ENCODE measurements at places on chromosomes 11 and 22.

GRCh38 chr22:32355760-32356159 lies 1.9 kb upstream of the RFPL3 start:
- DNase-seq, result no peak

DNA sequence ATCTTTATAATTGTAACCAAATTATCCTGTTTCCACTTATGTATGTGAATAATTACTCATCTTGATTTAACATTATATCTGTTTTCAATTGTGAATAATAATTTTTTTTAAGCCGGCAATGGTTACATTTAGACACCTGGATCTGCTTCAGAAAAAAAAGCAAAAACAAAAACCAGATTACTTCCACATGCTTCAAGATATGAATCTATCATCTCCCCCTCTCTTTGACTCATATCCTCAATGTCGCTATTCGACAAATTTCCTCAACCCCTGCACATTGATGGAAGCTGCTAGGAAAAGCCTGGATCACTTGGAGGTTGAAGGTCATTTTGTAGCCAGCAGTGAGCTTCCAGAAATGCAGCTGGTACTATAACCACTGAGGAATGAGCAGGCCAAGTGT lies 42.7 kb downstream of the SLC1A2 start:
- DNase-seq, result no peak

DNA sequence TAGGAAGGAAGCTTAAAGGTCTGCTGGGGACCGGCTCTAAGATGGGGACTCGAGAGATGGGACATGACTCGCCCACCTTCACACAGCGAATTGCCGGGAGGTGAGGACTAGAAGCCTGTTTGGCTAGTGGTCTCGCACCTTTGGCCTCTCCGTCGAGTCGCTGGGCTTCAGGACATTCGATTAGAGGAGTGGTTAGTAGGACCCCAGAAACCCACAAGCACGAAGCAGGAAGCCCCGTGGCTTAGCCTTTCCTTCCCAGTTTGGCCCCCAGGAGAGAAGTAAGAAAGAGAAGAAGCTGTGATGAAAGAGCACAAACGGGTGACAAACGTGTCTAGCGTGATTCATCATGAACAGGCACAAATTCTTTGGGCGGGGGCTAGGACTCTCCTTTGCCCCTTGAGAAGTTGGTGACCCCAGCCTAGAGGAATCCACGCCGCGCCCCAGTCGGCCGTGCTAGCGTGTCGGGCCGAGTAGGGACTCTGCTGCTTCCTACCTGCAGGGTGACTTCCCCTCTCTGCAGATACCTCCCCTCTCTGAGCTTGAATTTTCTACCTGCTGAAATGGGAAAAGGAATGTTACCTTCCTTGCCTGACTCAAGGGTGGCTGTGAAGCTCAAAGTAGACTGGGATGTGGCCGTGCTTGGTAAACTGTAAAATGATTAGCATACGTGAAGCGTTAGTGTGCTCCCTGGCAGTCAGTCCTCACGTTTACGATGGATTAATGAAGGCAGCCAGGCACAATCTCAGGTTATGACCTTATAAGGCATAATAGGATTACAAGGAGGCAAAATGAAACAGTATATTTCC lies 1.1 kb upstream of the ADM start:
- no peak for DNase-seq

- DNase-seq, result no peak
Observed at GRCh38 chr11:76768909-76769560, 14.1 kb upstream of the TSKU start.

DNA sequence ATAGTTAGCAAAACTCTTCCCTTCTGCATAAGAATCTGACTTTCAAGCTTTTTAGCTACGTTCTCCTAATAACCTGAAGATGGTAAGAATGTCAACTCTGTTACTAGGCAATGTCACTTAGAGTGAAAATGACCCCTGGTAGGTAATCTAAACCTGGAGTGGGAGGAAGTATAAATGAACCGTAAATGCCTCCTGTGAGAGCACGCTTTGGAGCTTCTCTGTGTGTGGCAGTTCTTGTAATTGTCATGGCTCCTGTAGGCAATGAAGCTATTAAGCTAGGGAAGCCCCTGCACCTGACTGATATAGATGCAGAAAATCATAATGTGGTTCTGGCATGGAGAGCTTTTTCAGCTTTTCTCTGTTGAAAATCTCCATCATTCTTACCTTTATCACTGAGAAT lies 29.4 kb downstream of the CALCA start:
- no peak for DNase-seq

DNA sequence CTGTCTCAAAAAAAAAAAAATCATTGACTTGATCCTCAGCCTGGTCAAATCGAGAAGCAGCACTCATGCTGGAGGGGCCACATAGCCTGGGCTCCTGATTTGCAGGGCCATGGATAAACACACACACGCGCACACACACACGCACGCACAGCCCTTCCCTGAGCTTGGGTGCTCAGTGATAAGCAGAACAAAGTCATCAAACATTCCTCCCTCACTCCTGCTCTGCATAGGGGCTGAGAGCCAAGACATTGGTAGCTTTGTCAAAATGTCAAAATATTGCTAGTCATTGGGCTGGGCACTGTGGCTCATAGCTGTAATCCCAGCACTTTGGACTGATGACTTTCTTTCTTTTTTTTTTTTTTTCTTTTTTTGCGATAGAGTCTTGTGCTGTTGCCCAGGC lies 34.0 kb upstream of the A4GALT start:
- DNase-seq, result no peak

- DNase-seq, result no peak
Observed at GRCh38 chr22:25762147-25762546, 20.2 kb downstream of the MYO18B start.

GRCh38 chr11:125319649-125320048 lies 155.1 kb downstream of the PKNOX2 start:
- DNase-seq, result no peak

DNA sequence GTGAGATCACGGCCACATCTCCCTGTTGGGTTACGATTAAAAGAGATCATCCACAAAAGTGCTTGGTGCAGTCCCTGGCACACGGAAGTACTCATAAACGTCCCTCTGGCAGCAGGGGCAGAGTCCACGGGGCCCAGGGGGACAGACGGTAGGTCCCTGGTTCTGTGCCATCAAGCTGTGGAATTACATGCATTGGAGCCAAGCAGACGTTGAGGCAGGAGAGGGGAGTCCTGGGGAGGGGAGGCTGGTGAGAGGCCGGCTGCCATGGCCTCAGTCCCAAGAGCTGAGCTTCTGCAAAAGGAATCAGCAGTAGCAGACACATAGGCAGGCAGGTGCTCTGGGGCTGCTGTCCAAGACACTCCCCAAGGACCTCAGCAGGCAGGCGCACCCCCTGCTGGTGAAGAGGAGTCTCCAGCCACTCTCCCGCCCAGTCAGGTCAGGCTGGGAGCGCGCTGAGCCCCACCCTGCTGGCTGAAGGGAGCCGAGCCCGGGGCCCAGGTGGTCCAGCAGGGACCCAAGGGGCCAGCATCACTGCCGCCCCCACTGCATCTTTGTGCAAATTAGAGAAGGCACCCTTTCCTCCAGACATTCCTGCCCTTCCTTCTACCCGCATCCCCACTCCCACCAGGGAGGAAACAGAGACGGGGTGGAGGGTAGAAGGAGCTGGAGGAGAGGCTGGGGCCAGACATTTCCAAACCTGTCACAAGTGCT lies 7.6 kb upstream of the KCTD17 start:
- peak; percentile 93 for DNase-seq

DNA sequence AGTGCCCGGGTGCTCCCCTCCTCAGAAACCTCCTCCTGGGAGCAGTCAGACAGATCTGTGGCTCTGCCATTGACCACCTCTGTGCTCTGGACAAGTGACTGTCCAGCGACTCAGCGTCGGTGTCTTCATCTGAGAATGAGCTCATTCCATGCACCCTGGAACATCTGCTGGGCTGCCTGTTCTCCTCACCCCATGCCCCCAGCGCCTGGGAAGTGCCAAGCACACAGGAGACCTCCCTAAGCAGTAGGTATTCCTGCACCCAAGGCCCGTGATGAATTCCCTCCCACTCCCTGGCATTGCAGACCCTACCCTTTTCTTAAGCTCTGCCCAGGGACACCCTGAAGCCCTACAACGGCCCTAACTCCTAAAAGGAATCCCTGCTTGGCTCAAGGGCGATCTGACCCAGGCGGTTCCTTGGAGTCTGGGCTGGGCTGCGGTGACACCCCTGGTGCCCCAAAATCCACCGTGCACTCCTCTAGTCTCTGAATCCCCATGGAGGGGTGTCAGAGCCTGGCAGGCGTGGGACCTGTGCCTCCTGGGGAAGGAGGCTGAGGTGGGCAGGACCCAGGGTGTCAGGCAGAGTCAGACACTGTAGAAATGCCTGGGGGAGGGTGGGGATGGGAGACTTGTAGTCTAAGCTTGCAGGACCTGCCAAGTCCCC lies 92.0 kb downstream of the CEP164 start:
- no peak for DNase-seq

GRCh38 chr11:489610-490185 lies 17.3 kb downstream of the RNH1 start:
- DNase-seq, result peak; percentile 15

DNA sequence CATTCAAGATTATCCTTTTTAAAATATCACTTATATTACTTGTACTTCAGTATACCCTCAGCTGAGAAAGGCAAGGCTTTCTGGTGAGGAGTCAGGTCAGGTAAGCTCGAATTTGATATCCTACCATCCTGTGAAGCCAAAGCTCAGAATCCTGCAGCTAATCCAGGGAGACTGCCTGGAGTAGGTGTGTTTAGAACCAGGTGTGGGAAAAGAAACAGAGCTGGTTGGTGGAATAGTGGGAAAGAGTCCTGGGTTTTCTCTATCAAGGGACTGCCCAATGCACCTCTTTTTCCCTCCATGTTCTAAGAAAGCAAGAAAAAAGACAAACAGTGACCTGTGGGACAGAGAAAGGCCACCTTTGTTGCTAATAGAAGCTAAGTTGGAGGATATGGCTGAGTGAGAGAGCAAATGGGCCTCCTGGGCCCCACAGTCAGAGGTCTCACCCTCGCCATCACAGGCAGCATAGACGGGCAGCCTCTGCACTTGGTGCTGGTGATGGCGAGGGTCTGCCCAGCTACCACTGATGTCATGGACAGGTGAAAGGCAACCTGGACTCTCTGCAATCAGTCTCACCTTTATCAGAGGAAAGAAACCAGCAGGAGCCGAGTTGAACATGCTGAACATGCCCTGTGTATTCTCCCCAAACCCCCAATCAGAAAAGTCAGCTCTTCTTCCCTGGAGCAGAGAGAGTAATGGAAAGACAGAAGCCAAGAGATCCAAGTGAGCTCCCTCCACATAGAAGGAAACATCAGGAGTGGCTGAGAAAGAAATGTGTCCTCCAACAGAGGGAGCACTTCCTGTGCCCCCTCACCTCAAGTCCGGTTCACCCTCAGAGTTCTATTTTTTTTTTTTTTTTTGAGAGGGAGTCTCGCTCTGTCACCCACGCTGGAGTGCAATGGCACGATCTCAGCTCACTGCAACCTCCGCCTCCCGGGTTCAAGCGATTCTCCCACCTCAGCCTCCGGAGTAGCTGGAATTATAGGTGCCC lies 491.3 kb downstream of the BUD13 start:
- no peak for DNase-seq

- no peak for DNase-seq
Observed at GRCh38 chr22:50004918-50005317, 7.6 kb downstream of the IL17REL start.

DNA sequence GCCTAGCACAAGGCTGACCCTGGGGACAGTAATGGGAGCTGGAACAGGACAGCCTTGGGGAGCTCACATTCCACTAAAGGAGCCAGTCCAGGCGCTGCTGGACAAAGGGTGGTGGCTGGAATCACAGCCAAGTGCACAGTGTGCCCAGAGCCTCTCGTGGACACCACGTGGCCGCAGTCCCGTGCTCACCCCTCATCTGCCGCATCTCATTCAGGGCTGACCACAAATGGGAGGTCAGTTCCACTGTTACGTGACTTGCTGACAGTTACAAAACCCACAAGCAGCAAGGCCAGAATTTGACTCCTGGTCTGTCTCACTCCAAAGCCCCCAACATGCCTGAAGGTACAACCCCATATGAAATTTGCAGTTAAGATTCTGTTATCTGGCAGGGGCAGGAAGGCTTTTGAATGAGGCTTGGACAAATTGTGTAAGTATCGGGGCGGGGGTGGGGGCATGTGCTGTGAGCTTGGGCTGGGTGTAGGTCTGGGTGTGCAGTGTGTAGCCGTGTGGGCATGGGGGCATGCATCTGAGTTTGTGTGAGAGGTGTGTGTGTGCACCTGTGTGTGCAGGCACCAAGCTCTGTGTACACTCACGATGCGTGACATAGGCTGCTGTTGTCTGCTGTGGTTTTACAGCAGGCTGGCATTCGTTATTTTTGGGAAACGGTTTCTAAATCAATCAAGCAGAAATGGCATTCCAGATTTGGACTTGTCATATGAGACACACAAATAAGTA lies 301.7 kb downstream of the BRD1 start:
- no peak for DNase-seq

- DNase-seq, result no peak
Observed at GRCh38 chr11:76035020-76035419, 171.3 kb downstream of the WNT11 start.

DNA sequence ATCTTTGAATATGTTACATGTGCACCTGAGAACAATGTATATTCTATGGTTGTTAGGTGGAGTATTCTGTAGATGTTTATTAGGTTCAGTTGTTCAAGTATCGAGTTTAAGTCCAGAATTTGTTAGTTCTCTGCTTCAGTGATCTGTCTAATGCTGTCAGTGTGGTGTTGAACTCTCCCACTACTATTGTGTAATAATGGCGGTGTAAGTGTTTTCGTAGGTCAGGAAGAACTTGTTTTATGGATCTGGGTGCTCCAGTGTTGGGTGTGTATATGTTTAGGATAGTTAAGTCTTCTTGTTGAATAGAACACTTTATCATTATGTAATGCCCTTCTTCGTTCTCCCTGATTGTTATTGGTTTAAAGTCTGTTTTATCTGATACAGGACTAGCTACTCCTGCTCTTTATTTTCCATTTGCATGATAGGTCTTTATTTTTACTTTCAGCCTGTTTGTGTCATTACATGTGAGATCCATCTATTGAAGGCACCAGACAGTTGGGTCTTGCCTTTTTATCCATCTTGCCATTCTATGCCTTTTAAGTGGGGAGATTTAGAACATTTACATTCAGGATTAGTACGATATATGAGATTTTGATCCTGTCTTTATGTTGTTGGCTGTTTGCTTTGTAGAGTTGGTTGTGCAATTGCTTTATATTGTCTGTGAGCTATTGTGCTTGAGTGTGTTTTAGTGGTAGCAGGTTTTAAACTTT lies 121.6 kb downstream of the DDX10 start:
- DNase-seq, result no peak

GRCh38 chr11:65427691-65428577 lies 5.3 kb downstream of the NEAT1 start:
- DNase-seq, result no peak

GRCh38 chr22:23939017-23939357 lies 22.0 kb downstream of the GSTT2B start:
- DNase-seq, result no peak

DNA sequence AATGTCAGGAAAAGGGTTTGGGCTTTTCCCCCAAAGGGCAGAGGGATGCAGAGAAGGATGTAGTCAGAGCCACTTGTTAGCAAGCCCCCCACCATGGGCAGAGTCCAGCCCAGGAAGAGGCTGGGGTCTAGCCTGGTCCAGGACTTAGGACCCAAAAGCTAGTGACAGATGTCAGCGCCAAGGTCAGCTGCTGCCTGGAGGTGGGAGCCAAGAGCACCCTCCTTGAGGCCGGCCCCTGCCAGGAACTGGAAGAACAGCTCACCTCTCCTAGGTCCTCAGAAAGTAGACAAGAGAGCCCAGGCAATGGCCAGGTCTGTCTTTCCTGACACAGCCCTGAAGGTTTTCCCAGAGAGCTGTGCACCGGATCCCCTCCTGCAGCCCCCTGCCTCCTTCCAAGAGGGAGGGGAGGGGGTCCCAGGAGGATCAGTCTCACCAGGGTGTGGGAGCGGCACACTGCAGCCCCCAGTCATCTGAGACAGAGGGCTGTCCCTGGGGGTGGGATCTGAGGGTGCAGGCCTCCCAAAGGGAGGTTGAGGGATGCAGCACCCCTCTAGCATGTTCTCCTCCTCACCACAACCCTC lies 14.6 kb upstream of the ARHGEF17 start:
- DNase-seq, result no peak
